Vagina (tissue), 2 donors: ENCODE measurements at places on chromosomes 1 and 21.

DNA sequence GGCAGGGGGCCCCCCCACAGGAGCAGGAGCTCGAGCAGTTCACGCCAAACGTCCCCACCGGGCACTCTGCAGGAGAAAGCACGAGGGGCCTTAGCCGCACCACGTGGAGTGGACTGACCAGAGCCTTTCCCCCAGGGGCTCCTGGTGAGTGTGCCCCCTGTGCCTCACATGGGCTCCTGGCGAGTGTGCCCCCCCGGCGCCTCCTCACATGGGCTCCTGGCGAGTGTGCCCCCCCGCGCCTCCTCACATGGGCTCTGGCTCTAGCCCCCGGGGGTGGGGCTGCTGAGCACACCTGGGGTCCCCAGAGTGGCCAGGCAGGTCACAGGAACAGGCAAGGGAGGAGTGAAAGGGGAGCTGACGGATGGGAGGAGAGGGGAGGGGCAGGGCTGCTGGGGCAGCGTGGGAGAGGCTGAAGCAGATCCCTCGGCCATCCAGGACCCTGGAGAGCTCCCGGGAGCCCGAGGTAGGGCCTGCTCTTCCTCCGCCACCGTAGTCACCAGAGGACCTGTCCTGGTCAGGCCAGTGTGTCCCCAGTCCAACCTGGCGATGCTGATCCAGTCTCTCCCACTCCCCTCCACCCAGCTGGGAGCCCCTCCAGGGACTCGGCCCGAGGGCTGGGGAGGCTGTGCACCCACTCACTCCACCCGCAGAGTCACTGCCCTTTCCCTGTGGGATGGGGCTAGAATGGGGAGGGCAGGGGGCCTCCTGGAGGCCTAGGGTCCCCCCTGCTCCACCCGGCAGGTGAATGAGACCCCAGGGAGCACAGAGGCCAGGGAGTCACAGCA, 47.6 kb downstream of the ARHGEF16 start:
- peak; percentile 100 for DNase-seq

DNA sequence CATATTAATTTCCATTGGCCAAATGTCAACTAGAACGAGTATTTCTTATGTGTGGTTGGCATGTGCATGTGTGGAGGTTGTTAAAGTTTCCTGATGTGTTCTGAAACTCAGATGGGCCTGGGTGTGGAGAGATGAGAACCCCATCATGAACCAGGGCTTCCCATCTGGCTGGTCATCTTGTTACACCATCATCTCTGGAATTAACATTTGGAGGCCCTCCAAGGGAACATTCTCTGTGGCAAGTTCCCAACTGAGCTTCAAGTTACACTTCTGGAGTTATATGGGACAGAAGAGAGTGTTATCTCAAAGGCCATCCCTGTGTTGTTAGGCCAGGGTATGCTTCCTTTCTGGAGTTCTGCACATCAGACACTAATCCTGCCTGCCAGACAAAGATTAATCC, 183.6 kb downstream of the TTLL7 start:
- no peak for DNase-seq

GRCh38 chr1:188194916-188195315, 1366.2 kb downstream of the PLA2G4A start:
- DNase-seq, result no peak

DNA sequence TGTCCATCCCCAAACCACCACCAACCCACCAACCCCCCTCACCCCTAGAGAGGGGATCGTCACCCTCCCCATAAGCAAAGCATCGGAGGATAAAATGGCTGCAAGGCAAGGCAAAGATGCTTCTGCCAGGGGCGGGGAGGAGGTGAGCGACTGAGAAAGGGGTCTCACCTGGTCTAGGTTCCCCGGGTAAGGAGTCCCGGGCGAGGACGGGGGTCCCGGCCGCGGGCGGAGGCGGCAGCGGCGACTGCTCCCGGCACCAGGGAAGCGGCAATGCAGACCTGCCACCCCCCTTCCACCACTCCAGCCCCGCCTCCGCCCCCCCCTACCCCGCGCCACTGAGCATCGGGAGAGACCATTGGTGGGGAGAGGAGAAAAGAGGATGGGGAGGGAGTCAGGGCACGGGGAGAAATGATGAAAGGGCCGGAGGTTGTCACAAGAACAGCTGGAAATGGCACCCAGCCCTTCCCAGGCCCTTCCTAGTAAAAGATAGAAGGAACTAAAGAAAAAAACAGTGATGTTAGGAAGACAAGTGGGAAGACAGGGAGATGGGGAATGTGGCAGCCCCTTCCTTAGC, at the start of gene SV2A:
SV2A (minus strand) TSS at position 274 of the 574 bp plus-strand sequence. CDS start 4,004 bp downstream, outside the sequence.
- DNase-seq, result no peak

GRCh38 chr1:54517496-54517895, 30.5 kb upstream of the ACOT11 start:
- no peak for DNase-seq

DNA sequence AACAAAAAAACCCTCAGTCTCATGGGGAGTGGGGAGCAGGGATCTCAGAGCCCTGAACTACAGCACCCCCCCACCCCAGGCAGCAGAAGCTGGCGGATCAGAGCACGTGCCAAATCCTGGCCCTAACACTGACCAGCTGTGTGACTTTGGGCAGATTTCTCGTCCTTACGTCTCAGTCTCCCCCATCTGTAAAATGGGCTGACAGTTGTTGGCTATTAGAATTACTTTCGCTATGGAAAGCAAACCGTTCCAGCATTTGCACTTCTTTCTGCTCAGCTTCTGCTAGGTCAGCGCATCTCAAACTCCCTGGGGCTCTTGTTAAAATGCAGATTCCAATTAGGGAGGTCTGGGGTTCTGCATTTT, 15.5 kb downstream of the TNFRSF8 start:
- DNase-seq, result no peak

GRCh38 chr1:191804311-191804710, 354.0 kb upstream of the RGS18 start:
- DNase-seq, result no peak

DNA sequence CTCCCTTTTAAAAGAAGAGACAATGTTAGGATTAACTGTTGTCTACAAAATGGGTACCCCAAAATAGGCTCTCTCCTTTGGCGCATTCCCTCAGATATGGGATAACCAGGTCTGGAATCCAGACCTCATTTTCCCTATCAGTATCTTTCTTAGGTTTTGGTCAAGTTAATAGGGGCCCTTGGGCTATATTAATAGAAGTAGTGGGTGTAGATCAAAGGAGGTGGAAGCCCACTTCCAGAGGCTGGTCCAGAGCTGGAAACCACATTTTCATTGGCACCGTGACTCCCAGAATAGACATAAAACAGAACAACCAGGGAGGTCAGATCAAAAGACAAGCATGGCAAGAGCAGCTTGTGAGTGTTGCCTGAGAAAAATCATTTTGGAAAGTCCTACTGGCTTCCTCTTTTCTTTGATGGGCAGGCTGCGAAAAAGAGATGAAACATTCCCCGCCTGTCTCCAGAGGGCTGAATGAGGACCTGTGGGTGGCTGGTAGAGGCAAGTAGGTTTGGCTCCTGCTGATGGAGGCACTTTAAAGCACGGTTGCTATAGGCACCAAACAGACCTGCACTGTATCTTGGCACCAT, 25.8 kb upstream of the KIF21B start:
- DNase-seq, result no peak

GRCh38 chr1:3306583-3307291, 147.7 kb upstream of the ARHGEF16 start:
- no peak for DNase-seq

GRCh38 chr1:66168467-66168887, 365.5 kb upstream of the SGIP1 start:
- DNase-seq, result no peak

DNA sequence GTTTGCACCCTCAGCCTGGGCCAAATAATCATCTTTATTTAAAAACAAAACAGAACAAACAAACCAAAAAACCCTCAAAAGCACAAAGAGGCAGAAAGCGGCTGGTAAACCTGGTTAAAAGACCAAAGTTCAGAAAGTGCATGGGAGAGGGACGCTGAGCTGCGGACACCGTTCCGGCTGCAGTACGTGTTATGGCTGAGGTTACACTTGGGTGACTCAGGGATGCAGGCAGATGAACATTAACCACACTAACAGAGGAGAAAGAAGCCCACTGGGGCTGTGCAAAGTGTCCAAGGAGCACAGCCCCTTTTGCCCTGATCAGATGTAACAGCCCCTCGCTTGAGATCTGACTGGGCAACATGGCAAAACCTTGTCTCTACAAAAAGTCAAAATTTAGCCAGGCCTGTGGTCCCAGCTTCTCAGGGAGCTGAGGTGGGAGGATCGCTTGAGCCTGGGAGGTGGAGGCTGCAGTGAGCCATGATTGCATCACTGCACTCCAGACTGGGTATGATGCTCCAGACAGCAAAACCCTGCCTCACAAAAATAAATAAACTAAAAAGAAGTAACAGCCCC, 28.3 kb downstream of the GPR157 start:
- no peak for DNase-seq

GRCh38 chr1:8597455-8597854, 220.0 kb downstream of the RERE start:
- no peak for DNase-seq

- DNase-seq, result no peak
Observed at GRCh38 chr1:4396551-4396950, 257.9 kb upstream of the AJAP1 start.

DNA sequence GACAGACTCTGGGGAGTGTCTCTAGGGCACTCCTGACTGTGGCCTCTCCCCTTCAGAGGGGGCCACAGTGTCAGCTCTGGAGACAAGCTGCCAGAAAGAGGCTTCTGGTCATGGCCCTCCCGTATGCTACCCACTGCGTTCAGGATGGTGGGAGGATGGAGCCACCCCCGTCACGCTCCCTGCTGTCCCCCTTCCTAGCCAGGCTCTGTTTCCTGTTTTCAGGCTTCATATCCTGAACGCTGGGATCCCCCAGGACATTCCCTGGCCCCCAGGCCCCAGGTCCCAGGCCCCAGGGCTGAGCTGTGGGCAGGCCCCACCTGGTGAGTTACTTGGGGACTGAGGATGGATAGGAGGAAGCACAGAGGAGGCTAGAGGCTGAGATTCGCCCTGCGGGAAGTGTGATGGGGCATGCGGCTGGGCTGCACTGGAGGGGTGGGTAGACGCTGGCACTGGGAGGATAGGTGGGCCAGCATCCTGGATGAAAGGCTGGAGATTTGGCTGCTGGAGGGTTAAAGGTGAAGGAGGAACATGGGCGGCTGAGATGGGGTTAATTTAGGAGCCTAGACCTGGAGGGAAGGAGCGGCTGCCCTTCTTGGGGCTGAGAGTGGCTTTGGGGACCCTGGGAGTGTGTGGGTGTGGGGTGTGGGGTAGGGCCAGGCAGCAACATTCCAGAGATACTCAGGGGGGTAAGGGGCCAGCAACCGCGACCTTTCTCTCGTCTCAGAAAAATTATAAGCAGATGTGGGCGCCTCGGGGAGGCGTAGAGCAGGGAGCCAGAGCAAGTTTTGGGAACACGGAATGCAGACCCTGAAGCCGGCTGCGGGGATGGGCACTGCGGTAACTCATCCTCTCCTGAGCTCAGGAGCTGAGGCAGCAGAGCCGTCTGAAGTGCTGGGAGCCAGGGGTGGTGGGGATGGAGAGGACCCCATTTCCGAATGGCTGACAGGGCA, 8.7 kb downstream of the PEAR1 start:
- no peak for DNase-seq

DNA sequence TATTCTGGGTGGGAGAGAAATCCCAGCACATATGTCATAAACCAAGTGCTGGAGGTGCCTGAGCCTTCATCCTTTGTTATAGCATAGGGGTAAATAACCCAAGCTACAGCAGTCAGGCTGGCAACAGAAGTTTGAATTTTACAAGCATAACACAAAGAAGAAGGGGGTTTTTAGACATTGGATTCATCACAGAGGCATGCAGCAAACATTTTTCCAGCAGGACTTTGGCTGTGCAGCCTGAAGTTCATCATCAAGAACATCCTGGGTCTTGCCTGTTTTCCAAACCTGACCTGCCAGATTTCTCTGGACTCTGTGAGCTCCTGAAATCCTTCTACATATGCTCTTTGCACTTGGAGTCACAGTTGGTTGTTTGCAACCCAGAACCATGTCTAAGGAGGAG, 16.2 kb downstream of the PTGER3 start:
- no peak for DNase-seq

- DNase-seq, result no peak
Observed at GRCh38 chr1:107785496-107786202, 179.3 kb downstream of the VAV3 start.

DNA sequence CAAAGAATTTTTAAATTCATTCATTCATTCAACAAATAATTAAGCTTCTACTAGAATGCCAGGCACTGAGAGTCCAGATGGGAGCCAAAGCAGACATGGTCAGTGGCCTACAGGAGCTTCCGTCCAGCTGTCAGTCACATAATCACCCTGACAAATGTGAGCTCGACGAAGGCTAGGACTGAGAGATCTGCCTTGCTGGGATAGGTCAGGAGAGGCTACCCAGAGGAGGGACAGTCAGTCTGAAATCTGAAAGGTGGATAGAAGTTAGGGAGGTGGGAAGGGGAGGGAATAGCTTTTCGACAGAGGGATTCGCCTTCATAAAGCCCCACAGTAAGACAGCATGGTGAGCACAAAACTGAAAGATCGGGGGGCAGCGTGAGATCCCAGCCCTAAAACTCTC, 8.3 kb downstream of the EPHX1 start:
- peak; percentile 80 for DNase-seq

DNA sequence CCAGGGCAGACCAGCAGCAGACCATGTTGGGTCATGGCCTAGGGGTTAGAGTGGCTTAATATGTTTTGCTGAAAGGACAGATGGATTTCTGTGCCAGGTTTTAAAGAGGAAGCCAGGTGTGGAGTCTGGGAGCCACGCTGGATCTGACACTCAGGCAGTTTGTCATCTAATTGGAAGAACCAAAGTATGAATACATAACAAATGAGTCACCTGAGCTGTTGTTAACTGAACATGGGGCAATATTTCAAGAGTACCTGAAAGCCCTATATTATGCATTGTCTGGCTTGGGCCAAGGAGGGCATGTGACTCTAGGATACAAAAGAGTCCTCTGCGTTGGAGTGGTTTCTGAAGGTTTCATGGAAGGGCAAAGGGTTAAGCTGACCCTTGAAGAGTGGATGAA, 70.6 kb downstream of the LMO4 start:
- no peak for DNase-seq

DNA sequence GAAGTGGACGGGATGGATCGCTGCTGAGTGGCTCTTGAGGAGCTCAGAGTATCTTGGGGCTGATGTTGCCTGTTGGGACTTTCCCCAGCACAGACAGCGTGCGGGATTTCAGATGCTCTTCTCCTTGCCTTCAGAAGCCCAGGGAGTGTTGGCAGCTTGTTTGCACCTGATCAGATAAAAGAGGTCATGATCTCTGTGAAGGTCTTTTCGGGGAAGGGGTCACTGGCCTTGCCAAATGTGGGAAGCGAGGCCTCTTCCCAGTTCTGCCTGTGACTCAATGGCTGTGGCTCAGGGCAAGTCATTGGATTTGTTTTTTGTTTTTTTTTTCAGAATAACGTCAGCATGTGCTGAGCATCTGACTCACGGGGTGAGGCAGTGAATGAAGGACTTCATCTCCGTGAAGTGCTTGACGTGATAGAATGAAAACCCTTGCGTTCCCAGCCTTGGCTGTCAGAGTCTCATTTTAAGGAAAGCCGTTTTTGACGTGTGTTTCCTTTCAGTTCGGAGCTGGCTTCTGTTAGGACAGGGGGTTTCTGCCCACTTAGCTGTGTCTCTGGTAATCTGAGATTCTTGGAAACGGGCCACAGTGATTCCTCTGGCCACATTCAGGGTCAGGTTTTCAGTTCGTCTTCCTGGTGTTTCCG, 46.7 kb downstream of the GALNT2 start:
- DNase-seq, result no peak

- DNase-seq, result no peak
Observed at GRCh38 chr1:193325771-193326170, 139.4 kb upstream of the B3GALT2 start.
